ENCODE measurements at places on chromosomes 5 and 9.

DNA sequence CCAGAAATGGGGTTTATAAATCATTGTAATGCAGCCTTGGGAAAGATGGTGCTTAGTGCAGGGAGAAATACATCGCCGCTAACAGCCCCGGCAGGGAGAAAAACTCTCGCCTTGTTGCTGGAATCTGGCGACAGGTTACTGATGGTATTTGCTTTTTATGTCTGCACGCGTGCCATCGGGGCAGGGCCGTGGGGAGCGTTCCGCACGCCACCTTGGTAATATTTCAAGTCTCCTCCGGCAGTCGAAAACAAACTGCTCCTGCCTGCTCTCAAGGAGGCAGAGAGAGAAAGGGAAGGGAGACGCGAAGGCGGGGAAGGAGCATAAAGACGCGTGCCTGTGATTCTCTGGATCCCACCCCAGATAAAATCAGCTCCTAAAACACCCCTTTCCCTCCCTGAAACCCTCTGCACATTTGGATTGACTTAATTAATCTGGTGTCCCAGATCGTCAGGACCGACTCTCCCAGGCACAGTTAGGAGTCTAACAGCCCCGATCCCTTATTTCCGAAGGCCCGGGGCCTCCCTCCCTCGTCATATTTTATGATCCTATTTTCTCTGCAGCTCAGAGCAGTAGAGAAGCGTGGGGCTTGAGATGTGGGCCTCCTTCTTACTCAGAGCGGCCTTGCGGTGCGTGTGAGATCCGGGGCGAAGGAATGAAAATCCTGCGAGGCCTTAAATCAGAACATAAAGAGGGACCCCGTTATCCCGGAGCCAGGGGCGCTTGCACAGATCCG is 47.7 kb downstream of the CFAP77 start:
- H3K27ac ChIP-seq, result no peak overlapping the region
- H3K4me1 ChIP-seq, result no peaks in the 10 kb centered on the region
- no peak for DNase-seq
- no peaks in the 10 kb centered on the region for H3K36me3 ChIP-seq

- H3K4me3 ChIP-seq, result no peak overlapping the region
- no peak overlapping the region for H3K27ac ChIP-seq
- no peaks in the 10 kb centered on the region for H3K4me1 ChIP-seq
- H3K36me3 ChIP-seq, result no peaks in the 10 kb centered on the region
Measured at GRCh38 chr5:179747811-179748210, 15.2 kb downstream of the MAML1 start.

DNA sequence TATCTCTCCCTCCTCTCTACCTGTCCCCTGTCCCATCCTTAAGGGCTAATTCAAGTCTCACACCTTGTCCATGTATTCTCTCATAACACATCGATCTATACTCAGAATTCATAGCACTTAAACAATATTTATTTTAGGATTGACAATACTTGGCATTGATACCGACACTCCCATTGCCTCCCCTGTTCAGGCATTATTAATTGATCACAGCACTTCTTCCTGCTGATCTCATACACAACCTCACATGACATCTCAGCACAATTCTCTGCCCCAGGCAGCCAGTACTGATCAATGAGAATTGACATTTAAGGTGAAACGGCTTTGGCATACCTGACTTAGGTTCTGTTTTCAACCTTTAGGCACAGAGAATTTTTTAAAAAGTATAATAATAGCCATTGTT is 582.4 kb upstream of the BRINP1 start:
- H3K36me3 ChIP-seq, result no peaks in the 10 kb centered on the region
- DNase-seq, result no peak
- H3K4me1 ChIP-seq, result peaks cover 15% of the 10 kb centered on the region
- no peak overlapping the region for H3K4me3 ChIP-seq

DNA sequence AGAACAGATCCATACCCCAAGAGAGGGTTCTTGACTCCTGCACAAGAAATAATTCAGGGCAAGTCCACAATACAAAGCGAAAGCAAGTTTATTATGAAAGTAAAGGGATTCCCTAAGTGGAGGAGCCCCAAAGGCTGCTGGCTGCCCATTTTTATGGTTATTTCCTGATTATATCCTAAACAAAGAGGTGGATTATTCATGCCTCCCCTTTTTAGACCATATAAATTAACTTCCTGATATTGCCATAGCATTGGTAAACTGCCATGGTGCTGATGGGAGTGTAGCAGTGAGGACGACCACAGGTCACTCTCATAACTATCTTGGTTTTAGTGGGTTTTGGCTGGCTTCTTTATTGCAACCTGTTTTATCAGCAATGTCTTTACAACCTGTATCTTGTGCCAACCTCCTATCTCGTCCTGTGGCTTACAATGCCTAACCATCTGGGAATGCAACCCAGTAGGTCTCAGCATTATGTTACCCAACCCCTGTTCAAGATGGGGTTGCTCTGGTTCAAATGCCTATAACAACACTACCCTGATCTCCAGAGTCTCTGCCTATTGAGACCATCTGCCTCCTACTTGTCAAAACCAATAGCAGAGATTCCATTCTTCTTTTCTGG is 154.4 kb upstream of the GRAMD2B start:
- no peaks in the 10 kb centered on the region for H3K36me3 ChIP-seq
- H3K27ac ChIP-seq, result no peak overlapping the region
- no peak for DNase-seq
- H3K27me3 ChIP-seq, result no peaks in the 10 kb centered on the region
